ENCODE measurements at places on chromosomes 1 and 21.

DNA sequence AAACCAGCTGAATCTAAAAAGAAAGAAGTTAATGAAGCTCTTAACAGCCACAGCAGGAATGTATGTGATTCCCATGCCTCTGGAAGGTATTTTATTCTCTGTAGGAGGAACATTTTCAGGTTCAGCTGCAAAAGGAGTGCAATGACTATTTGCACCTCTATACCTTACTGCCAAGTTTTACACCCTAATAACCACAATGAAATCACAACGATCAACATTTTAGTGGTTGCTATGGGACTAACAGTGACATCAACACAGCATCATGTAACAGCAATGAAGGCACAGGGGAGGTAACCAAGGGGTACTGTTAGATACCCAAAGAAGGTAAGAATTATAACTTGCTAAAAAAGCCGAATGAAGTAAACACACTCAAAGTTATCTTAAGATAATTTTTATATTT lies 116.3 kb upstream of the HP1BP3 start:
- no peak for DNase-seq

DNA sequence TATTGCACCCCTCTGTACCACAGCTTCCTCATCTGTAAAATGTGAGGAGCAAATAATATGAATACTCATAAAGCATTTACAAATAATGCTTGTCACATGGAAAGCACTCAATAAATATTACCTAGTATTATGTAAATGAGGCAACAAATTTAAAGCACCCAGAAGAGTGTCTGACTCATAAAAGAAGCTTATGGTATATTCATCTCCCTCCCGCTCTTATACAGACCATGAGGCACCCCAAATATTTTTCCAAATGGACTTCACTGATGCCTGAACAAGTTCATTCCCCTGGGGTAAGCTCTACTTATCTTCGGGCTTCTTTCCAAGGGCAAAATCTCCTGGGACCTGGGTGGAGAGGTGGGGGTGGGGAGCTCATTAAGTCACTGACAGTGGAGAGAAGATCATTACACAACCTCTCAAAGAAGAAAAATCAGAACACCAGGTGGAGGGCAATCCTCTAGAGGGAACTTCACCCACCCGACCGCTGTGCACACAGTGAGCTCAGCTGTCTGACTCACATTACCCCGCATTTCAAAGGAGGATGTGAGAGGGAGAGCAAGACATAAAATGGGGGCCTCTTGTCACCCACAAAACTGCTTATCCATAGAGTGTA lies 166.2 kb downstream of the ASTN1 start:
- DNase-seq, result no peak

GRCh38 chr1:247429496-247429895 lies 13.5 kb downstream of the NLRP3 start:
- DNase-seq, result no peak

- no peak for DNase-seq
These were observed 7.1 kb downstream of the NRDC start for GRCh38 chr1:51871351-51871975.

DNA sequence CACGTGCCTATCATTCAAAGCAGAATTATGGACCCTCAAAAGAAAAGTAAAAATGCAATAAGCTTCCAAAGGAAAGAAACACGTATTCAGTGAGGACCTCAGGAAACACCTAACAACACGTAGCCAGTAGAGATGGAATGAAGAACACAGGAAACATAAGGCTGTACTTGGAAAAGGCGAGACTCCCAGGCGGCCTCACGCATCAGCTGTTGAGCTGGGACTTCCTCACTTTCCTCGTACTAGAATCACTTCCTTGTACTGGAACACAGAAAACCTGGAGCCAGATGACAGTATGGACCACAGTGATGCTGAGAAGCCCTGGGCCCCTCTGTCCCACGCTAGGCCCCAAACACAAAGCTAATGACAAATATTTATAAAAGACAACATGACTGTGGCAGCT lies 94.4 kb upstream of the BACE2 start:
- DNase-seq, result no peak

DNA sequence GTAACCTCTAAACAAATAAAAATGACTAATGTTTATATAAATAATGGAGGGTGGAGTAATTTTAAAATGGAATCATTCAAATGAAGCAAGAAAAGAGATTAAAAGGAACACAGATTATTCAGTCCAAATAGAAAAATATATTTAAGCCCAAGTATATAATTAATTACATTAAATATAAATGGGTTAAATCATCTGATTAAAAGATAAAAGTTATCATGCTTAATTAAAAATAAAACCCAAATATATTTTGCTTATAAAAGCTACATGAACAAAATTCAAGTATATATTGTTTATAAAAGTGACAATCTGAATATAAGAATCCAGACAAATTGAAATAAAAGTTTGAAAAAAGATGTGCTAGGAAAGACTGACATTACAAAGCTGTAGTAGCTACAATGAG lies 63.9 kb upstream of the ACTRT2 start:
- DNase-seq, result no peak

DNA sequence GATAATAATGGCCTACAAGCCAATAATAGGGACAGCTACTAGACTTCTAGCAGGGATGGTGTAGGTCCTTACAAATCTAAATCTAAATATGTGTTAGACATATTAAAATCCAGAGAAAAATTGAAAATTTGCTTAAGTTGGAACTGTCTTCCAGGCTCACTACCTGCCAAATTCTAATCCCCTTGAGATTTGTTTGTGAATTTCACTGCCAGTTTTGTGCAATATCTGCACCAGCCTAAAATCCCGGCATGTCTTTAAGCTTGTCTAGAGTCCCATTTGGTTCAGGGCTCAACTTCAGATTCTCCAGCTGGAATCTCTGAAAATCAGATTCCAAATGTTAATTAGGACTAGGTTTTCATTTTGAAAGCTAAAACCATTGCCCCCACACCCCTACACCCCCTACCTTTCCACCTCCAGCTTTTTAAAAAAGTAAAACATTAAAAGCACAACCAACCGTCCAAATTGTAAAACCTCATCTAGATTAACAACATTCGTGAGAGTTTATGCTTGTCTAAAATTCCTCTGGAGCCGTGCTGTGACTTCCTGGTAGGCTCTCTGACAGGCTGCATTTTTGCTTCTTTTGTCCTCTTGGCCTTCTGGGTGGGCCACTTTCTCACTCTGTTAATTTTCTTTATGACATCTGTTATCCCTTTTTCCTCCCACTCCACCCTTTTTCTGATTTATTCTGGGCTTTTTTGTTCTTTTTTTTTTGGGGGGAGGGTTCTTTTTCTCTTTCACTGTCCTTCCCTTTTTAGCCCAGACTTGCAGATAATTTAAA lies 348.7 kb downstream of the PAPPA2 start:
- DNase-seq, result no peak

DNA sequence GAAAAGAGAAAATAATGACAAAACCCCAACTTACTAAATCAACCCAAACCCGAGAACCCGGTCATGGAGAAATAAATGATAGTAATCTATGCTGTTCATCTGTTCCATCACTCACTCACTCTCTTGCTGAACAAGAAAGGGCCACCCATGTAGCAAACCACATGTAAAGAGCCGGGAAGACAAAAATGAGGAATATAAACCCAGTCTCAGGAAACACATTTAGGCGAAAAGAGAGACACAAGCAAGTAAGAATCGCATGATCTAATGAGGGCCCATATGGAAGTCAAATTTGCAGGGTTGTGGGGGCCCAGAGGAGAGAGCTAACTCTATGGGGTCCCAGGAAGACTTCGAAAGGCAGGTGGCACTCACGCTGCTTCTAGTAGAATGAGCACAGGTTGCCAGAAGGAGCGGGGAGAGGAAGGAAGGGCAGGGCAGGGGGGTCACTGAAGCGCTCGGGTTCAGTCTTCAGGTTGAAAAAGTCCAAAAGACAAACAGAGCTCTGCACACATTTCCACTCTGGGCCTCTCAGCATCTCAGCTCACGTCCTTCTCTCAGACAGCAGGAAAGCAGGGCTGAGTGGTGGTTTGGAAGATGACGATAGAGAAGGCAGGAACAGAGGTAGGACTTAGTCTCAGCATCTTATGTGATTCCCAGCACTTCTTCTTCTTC lies 142.9 kb upstream of the KRTAP19-8 start:
- DNase-seq, result no peak

Data from hepatic stellate cell (primary cell).